GM04503 (cell line): ENCODE measurements at places on chromosomes 4 and X.
A peak's percentile ranks its signal among the peaks of the same experiment; 100 is the strongest.

GRCh38 chr4:130576218-130576617 is 1480.3 kb downstream of the C4orf33 start:
- DNase-seq, result no peak

- no peak for DNase-seq
Observed at GRCh38 chr4:24382381-24382780, 202.0 kb downstream of the DHX15 start.

DNA sequence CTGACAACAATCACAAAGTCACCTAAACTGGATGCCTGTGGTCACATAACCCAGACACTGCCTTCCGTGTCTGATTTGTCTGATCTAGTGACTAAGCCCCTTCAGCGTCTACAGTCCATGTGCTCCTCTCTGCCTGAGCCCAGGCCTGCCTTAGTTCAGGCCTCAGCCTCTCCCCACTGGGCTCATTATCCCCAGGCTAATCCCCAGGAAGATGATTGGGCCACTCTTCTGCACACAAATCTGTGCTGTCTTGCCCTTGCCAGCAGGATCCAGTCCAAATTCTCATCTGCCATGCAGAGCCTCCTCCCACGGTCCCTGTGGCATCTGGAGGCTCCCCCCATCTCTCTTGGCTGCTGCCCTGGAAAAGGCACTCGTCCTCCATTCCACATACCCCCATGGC is 96.5 kb downstream of the SLC2A9 start:
- peak; percentile 3 for DNase-seq

DNA sequence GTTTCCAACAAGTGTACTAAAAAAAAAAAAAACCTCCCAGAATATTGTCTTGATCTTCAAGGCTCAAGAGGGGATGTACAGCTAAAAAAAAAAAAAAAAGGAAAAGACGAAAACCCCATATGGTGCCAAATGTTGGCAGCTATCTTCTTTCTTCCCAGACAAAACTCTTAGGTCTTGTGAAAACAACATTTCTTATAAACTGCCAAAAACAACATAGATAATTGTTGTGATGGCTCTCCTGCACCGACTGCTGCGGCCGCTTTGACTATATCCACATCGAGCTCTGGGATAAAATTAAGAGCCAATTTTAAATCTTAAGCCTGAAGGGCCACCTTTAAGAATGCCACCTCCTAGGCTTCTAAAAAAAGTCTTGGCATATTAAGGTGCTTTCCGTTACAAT is 23.5 kb downstream of the PDGFC start:
- no peak for DNase-seq
